ENCODE measurements at places on chromosomes 16 and 17. TPM values are rescaled to one million over a fixed set of nuclear protein-coding genes. Genes with fewer than 3 reads are reported as not detected.

Gene BCL6B
- 0.50 TPM for total RNA-seq

Gene ZNF205
- total RNA-seq: 24.1 TPM

Gene SLC13A2
- not detected for total RNA-seq

Gene ORC6
- total RNA-seq: 23.1 TPM

Gene ABI3
- total RNA-seq: 0.11 TPM

Gene FADS6
- total RNA-seq: not detected

Gene CCDC40
- total RNA-seq: 2.0 TPM

Gene PHOSPHO1
- total RNA-seq: not detected

Data from uterine smooth muscle cell (primary cell).